ENCODE measurements at places on chromosomes 16 and 17. TPM values are rescaled to one million over a fixed set of nuclear protein-coding genes. Genes with fewer than 3 reads are reported as not detected.
A peak's percentile ranks its signal among the peaks of the same experiment; 100 is the strongest.

The LPO gene
- polyA plus RNA-seq = 0.17 TPM

The CACNG4 gene
- 3.5 TPM for polyA plus RNA-seq

The P2RX1 gene
- 0.67 TPM for polyA plus RNA-seq

The TBC1D16 gene
- polyA plus RNA-seq = 33.1 TPM

The TBC1D3B gene
- 16.2 TPM for polyA plus RNA-seq

The CD300LF gene
- polyA plus RNA-seq = 0.23 TPM

The TMEM170A gene
- 50.1 TPM for polyA plus RNA-seq

The HIGD1B gene
- polyA plus RNA-seq = 1.4 TPM

The CCDC78 gene
- polyA plus RNA-seq = 2.0 TPM

DNA sequence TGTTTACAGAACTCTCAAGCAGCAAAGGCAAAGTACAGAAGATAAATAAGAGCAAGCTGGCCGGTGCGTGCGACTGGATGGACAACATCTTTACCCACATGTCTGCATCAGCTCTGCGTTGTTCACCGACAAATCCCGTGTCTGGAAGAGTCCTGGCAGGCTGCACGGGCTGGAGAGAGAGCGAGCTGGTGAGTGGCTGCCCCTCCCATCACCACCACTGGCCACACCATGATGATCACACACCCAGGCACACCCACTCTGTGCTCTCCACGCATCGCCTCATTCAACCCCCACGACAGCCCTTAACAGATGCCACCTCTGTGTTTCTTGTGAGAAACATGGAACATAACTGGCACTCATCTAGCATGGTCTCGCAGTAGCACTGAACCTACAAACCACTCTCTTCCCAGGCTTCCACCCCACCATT is 59.2 kb downstream of the ANKRD11 start:
- no peak for DNase-seq

DNA sequence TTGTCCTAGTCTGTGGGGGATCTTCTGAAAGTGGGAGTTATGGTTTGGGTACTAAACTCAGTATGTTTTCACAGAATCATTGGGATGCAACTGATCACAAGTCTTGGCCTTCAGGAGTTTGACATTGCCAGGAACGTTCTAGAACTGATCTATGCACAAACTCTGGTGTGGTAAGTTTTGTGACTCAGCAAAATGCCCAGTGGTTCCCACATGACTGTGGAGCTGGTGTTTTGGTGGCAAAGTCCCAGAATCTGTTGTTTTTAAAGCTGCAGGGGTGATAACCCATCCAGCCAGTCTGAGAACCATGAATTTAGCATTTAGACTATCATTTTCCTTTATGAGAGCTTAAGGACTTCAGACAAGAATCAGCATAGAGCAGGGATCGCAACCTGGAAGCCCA is 40.6 kb downstream of the GDE1 start:
- DNase-seq = no peak

DNA sequence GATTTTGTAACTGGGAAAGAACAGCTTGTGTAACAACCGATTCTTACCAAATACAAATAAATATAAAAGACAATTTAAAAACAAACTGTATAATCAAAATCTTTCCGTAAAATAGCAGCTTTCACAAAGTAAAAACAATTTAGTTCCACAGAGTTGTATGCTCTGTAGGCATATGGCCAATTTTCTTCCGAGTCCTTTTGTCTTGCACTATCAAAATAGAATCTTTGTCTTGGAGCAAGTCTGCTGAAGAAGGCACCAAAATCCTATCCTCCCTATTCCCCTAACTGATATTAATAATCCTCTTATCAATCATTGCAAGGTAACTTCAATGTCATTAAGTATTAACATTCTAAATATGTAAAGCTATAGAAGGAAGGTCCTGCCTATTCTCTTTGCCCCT is 7.6 kb downstream of the THUMPD1 start:
- DNase-seq = no peak

GRCh38 chr16:3810198-3810664 is 70.3 kb downstream of the CREBBP start:
- DNase-seq = no peak

GRCh38 chr16:11309895-11310633 is 28.9 kb upstream of the PRM1 start:
- DNase-seq = no peak

DNA sequence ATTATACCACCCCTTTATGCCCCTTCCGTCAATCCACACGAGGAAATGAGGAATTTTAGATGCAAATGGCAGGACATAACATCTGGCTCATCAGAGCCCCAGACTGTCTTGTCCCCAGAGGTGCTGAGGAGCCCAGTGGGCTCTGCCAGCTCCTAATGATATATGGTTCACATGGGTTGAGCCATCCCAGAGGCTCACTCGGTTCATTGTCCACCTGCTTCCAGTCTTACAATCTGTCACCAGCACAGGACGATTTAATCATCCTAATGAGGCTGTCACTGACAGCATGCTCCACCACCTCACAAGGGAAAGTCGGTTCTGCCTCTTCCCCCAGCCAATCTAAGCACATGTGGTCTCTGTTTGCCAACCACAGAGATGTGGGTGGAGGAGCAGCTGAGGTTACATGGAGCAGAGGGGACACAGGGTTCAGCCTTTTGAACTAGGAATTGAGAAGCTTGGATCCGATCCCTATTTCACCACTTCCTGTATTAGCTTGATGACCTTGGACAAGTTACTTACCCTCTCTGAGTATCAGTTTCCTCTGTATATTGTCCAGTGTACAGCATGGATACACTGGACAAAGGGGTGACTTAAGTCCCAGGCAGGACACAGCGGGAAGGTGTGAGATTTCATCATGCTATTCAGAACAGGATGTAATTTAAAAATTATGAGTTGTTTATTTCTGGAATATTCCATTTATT is 27.0 kb upstream of the DHX8 start:
- peak; percentile 55 for DNase-seq

DNA sequence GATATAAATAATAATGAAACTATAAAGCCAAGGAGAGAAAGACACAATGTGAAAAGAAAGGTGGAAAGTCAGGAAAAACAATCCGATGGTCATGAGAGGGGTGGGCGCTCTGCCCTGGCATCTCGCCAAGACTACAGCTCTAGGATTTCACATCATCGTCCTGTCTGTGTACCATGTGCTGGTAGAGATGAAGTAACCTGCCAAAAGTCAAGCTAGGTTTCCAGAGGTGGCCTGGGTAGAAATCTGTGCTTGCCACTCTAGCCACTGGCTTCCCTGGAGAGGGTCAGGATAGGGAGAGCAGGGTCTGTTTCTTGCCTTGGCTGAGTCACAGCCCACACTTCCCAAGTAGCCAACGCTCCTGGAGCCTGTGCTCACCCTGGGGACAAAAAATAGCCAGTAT is 31.0 kb upstream of the TRAP1 start:
- no peak for DNase-seq

DNA sequence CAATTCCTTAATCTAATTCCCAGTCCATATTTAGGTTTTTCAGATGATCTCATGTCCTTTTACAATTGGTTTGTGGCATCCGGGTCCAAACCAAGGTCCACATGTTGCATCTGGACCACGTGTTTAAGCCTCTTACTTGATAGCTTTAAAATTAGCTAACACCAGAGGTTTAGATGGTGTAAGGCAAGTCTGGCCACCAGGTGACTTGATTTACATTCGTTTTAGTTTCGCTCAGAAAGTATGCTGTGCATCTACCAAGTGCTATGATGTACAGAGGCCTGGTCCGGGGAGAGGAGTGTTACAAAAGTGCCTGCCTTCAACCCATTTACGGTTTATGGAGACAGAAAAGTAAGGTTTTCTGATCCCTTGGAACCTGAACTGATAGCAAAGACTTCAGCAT is 878 bp upstream of the DNAJA2 start:
- peak; percentile 8 for DNase-seq

DNA sequence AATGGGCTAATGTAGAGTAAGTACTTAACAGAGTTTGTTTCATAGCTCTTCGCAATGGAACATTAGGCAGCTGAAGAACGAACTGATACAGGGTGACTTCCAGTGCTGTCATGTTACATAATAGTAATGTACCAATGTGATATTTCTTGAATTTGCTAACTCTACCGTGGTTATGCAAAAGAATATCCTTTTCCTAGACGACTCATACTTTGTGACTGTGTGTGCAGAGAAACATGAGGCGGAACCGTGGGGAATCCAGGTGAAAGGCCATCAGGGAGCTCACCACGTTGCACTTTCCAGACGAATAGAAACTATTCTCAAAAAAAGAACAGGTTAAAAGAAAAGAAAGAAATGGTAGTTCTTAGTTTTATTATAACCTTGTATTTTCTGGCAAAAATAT is 13.2 kb downstream of the NOB1 start:
- DNase-seq = no peak

- no peak for DNase-seq
These were observed 14.3 kb upstream of the SLC35B1 start for GRCh38 chr17:49722066-49722465.

DNA sequence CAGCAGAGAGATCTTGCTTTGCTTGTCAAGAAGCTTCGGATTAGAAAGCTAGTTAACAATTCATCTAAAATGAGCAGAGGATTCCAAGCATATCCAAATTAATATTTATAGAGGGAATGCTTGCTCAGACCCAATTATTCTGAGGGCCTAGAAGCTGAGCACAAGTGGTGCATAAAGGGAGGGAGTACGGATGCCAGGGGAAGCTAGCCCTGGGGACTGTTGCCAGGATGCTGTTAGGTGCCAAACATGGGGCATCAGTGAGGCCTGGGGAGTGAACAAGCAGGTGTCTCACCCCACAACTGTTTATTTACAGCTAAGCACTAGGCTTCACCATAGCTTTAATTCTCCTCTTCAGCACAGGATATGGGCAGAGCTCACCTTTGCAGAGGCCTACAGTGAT is 684.1 kb upstream of the C16orf82 start:
- no peak for DNase-seq

GRCh38 chr17:82446649-82447048 is 3.9 kb downstream of the CYBC1 start:
- no peak for DNase-seq

- DNase-seq = no peak
These were observed 1.2 kb downstream of the SEC14L1 start for GRCh38 chr17:77141846-77142449.

All from left kidney (tissue), 8 donors.